ENCODE measurements at places on chromosomes 7 and 10. TPM values are rescaled to one million over a fixed set of nuclear protein-coding genes. Genes with fewer than 3 reads are reported as not detected.

DNA sequence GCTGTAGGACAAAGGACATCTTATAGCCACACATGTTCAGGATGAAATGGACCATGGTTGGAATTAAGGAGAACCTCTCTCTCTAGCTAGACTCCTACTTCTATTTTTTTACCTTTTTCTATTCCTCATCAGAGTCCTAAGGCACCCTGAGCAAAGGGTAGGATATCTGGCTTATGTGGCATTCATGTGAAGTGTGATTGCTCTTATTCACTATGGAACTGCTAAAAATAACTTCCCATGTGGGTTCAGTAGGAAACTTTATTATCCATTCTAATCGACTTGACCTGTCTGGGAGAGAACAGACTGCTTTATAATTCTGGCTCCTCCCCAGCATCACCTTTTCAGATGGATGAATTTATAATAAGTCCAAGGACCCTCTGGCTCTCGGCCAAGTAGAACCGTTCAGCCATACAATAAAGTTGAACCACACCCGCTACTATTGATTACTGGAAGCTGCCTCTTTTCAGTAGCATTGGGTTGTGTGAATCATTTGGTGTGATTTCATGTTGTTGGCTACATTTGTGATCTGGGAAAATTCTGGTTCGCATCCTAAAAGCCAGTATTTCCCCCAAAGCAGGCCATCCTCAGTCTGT lies 117.5 kb downstream of the NRF1 start:
- DNase-seq: no peak

GRCh38 chr7:22460363-22460988 lies 39.5 kb downstream of the STEAP1B start:
- no peak for DNase-seq

DNA sequence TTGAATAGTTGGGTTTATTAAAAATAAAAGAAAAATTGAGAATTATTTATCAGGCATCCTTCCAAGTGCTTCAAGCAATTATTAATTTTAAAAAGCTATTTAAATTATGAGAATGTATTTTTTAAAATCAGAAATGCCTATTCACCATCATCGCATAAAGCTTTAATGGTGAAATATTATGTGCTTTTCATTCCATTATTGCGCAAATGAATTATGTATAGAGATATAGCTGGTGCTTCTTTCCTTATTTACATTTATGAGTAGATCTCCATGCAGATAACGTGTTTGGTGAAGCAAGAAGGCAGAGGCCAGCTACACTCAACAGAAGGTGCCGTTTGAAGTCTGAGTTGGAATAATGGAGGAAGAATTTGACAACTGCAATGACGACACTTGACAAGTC lies 549.1 kb upstream of the DPP6 start:
- DNase-seq: no peak

GIMAP4 gene
- not detected for total RNA-seq

GRCh38 chr10:44478876-44479705 lies 94.2 kb upstream of the CXCL12 start:
- no peak for DNase-seq

DNA sequence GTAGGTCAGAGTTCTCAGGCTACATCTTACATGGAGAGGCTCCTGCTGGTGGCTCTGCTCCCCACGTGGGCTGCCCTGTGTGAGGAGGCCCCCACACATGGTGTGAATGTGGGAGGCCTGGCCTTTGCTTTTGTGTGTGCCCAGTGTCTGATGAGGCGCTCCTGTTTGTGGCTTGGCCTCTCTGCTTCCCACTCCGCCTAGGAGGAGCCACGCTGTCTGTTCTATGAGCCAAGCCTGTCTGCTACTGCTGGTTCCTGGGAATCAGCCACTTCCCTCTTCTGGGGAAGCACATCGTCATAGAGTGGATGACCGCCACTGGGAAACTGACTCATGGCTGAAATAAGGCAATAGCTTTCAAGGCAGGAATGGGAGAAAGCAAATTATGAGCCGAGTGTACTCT lies 87.1 kb downstream of the CYP26A1 start:
- DNase-seq: peak; percentile 91

- peak; percentile 14 for DNase-seq
Observed at GRCh38 chr10:87531908-87532622, 27.4 kb downstream of the MINPP1 start.

PGAM2 gene
- total RNA-seq: 0.50 TPM

GRCh38 chr10:49243610-49244283 lies 55.2 kb upstream of the C10orf71 start:
- DNase-seq: no peak

DNA sequence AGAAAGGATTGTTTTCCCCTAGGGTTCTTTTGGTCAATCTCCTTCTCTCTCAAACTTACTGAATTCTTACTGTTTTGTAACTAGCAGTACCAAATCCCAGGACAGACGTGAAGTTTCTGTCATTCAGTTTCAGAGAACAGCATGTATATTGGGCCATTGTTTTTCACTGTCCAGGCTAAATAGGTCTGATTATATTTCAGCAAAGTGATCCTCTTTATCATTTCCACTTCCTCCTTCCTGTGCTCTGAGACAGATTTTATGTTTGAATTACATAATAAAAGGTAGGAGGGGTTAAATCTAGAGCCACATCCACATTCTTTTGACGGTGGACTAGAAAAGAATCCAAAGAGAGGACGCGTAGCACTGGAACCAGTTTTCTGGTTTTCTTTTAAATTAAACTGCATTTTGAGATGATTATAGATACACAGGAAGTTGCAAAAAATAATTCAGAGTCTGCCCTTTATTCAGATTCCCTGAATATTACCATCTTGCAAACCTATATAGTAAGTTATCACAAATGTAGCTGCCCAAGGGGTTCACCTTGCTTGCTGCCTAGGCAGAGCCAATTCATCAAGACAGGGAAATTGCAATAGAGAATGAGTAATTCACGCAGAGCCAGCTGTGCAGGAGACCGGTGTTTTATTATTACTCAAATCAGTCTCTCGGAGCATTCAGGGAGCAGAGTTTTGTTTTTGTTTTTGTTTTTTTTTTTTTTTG lies 40.1 kb downstream of the AKR1E2 start:
- no peak for DNase-seq

GRCh38 chr7:105849122-105849855 lies 27.1 kb downstream of the ATXN7L1 start:
- no peak for DNase-seq

OPN1SW gene
- total RNA-seq: not detected

GRCh38 chr7:150408393-150409299 lies 29.5 kb downstream of the ZNF775 start:
- DNase-seq: no peak

ADRB1 gene
- total RNA-seq: not detected

- DNase-seq: no peak
Observed at GRCh38 chr7:16646472-16647072, 591 bp downstream of the BZW2 start.

DNA sequence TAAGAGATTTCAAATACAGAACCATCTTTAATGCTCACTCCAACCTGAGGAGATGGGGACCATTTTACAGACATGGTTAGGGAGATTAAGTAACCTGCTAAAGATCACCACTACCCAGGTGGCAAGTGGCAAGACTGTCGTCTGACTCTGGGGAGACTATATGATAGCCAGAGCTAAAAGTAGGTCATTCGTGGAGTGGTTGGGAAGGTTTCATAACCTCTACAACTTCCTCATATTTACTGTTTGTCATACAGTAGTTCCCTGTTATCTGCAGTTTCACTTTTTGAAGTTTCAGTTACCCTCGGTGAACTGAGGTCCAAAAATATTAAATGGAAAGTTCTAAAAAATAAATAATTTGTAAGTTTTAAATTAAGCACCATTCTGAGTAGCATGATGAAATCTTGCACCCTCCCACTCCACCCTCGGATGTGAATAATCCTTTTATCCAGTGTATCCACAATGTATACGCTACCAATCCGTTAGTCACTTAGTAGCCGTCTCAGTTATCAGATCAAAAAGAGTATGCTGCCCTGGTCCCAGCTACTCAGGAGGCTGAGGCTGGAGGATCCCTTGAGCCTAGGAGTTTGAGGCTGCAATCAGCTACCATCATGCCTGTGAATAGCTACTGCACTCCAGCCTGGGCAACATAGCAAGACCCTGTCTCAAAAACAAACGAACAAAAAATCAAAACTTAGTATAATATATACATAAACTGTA lies 14.9 kb upstream of the LGI1 start:
- DNase-seq: no peak

DNA sequence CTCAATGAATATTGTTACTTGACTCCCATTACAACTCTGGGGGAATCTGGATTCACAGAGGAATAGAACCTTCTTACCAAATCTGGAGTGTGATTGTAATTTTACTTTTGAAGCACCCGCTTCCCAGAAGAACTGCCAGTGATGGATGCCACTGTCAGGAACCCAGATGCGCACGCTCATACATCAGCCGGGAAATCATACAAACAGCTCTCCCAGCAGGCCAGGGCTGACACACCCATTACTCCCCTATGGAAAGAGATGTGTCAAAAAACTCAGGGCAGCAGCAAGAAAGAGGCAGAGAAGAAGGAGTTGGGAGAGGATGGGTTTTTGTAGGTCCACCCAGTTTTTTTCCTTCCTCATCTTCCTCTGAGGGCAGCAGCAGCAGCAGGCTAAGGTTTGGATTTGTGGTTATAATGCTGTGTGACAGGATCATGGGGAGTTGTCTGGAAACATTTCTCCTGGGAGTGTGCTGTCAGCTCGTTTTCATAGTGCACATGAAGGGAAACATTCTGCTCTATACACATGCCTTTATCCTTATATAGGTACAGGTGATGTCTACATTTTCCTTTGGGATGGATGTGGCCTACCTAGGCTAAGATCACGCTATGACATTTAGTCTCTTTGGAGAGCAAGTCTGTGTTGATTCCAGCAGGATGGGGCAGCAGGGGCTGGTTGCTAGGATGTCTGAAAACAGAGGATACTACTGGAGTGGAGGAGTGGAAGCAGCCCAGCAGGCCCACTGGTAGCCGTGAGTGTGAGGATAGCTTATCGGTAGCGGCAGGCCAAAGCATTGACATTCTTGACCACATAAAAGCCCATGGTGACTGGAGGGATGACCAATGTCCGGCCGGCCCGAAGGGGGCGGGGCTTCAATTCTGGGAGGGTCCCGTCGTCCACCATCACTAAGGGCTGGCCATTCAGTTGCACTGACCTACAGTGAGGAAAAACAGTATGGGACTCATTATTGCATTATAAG lies 12.4 kb upstream of the HPS1 start:
- no peak for DNase-seq

GRCh38 chr7:48035301-48035966 lies at the start of gene C7orf57:
TSS of gene C7orf57 (plus strand) at chr7:48035543. CDS start at chr7:48036309, 766 bp downstream.
- DNase-seq: peak; percentile 86

GRCh38 chr7:141975806-141976523 lies 2.4 kb upstream of the TAS2R38 start:
- peak; percentile 13 for DNase-seq

DNA sequence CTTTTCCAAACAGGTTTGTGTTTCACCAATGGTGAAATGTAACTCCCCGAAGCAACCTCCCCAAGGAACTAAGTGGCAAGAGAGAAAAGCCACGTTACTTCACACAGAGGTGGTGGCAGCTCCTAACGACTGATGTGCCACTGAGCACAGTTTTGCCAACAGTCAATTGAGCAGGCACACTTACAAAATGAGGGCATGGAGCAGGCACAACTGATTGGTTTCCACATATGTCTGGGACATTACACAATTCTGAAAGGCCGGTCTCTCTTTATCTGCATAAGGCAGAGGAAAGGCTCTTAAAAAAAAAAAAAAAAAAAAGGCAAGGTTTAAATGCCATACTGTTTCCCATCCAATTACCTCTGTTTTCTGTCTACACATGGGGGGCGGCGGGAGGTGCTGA lies 86.7 kb downstream of the GFRA1 start:
- no peak for DNase-seq

- peak; percentile 8 for DNase-seq
Observed at GRCh38 chr10:59580026-59580863, 129.4 kb downstream of the SLC16A9 start.

FLNC gene
- 517 TPM for total RNA-seq

MYH16 gene
- total RNA-seq: not detected

CYP3A7 gene
- total RNA-seq: not detected

SPDYE2 gene
- total RNA-seq: not detected
